NCI-H2171 (cell line): ENCODE measurements at places on chromosomes 5 and 9.

GRCh38 chr9:80320480-80320879 is 748.7 kb downstream of the TLE4 start:
- no peak for DNase-seq

DNA sequence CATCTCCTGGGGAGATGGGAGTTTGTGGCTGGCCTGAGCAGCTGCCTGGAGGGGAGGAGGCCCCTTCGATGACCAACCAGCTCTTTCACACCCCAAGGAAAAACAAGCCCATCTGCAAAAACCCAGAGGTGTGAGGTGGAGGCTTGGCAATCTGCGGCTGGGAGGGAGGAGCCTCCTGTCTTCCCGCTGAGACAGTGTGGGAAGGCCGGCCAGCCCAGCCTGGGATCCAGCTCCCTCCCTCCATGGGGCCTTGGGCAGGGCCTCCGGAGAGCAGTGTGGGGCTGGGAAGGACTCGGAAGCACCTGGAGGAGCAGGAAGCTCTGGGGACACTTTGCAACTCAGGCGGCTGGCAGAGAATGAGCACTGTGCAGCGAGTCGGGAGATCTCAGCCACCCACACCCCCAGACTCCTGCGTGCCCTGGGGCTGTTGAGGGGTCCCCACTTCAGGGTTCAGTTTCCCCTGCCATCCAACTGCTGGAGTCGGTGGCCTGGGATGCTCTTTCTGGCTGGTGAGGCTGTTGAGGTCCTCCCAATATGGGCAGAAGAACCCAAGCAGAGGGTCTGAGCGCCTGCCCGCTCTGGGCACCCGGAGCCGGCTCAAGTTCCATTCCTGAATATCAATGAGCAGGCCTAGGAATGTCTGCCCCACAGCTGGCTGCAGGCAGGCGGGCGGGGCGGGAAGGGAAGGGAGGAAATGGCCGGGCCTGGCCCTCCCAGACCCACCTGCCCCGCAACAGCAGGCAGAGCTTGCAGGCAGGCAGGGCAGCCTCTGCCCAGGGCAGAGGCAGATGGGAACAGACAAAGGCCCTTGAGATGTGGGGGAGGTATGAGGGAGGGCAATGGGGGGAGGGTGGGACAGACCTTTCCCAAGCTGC is 101.1 kb downstream of the FGF18 start:
- DNase-seq = no peak

GRCh38 chr9:36470643-36471290 is 70.7 kb upstream of the RNF38 start:
- DNase-seq = no peak

DNA sequence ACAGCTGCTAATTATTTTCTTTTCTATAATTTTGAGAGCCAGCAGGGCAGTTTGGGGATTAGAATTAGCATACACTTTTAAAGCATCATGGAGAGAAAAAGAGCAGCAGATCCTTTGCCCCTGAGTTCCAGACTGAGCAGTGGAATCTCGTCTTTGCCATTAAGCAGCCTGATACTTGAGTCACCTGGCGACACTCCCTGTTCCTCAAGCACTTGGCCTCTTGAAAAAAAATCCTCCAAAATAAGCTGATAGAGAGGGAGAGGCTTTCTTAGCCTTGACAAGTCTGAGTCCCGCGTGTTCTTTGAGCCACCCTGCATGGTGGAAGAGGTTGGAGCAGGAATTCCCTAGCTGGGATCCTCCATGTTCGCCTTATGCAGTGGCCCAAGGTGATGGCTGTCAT is 398.3 kb downstream of the IRX2 start:
- peak; percentile 25 for DNase-seq

- DNase-seq = peak; percentile 78
Measured at GRCh38 chr9:130535818-130536521, 43.4 kb upstream of the FUBP3 start.

DNA sequence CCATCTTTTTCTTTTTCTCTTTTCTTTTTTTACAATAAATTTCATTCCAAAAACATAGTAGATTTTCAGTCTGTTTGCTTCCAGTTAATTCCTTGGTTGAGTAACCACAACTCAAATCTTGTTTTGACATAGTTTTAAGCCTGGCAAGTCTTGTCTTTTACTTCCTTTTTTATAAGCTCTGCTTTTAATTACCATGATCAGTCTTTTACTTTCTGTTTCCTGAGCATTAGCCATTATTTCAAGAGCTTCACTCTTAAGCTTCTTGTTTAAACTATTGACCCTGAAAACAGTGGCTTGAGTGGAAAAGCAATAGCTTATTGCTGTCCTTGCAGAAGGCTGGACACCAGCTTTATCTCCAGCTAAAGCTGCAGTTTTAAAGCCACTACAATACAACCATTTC is 1363.3 kb downstream of the MAT2B start:
- DNase-seq = no peak

GRCh38 chr9:72979405-72980100 is 26.7 kb upstream of the ALDH1A1 start:
- DNase-seq = no peak
